Activated T-cell treated with anti-CD3 and anti-CD28 coated beads, Interleukin-2, amount 50 U/mL, for 1 hour (primary cell): ENCODE measurements at places on chromosomes 12 and 14.

DNA sequence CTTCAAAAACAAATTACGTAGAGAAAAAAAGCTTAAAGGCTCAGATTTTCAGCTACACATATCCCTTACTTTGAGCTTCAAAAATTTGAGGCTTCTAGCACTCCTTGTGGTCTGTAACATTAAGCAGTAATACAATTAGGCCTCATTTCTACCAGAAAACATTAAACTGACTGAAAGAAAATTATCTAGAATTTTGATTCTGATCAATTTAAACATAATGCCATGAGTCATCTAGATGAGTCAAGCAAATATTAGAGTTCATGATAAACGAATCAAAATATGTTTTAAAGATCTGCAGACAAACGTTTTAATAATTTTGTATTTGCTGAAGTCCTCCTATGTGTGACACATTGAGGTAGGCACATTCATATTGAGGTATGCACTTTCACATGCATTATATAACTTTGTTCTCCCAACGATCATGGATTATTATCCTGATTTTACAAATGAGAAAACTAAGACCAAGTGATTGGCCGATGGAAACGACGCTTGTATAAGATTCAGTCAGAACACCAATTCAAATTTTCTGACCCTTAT, 4.3 kb downstream of the OSBPL8 start:
- no peak for DNase-seq

DNA sequence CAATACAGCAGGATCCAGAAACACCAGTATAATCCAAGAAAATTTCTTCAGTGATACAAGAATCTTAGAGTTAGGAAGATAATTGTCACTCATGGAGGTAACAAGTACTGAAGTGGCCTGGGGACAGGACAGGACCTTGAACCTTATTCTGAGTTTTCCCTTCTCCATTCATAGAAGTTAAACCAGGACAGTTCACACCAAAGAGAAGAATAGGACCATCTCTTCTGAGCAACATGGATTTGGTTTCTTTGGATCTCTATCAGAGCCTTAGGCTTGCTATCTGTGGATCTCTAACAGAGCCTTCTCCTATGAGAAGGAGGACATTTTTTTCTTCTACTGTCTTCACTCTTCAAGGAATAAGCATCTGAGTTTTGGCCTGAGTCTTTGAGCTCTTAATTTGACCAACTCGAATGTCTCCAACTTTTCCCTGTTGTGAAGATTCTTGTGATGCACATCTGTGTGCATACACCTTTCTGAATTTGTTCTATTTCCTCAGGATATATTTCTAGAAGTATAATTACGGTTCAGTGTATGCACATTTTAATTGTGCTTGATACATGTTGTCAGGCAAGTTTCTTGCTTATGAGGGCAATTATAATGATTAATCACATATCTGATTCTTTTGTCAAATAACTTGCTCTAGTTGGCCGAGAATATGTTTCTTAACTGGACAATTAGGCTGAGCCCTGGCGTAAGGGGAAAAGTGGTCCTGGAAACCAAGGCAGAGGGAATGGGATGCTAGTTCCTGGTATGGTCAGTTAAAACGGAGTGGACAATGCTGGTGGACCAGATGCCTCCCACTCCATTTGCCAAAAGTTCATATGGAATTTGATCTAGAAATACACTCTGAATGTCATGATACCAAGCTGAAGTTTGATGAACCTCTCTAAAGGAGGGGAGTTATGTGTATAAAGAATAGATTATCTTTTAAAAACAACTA, 6.6 kb downstream of the KRT6A start:
- DNase-seq, result no peak

- DNase-seq, result no peak
These were observed 934 bp upstream of the TAPBPL start for GRCh38 chr12:6450869-6451347.

DNA sequence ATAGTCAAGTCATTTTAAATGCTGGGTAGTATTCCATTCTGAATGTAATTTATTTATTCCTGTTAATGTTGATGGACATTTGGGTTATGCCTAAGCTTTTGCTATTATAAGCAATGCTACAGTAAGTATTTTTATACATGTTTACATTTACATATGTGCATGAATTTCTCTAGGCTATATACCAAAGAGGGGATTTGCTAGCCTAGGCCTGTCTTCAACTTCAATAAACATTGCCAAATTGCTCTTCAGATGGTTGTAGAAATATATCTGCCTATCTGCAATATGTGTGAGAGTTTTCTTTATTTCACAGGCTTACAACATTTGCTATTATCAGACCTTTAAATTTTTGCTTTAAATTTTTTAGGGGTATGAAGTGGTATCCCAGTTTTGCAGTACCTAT, 87.0 kb downstream of the MIPOL1 start:
- no peak for DNase-seq

DNA sequence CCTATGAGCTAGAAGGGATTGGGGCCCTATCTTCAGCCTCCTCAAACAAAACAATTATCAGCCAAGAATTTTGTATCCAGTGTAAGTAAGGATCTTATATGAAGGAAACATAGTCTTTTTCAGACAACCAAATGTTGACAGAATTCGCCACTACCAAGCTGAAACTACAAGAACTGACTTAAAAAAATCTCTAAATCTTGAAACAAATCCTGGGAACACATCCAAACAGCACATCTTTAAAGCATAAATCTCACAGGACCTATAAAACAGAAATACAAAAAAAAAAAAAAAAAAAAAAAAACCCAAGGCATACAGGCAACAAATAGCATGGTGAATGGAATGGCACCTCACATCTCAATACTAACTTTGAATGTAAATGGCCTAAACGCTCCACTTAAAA, 41.3 kb upstream of the LMNTD1 start:
- DNase-seq, result no peak

DNA sequence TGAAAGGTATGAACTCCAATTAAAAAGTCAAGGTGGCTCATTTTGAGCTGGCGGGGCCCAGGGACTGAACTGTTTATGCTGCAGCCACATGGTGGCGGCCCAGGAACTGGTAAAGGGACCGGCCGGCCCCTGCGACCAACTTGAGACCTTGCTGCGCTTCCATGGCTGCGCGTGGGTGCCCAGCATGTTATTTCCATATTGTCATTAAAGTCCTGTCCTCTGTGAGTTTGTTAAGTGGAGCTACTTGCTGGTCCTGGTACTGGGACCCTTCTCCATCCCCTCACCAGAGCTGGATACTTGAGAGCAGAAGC, 62.3 kb downstream of the BEGAIN start:
- peak; percentile 37 for DNase-seq

DNA sequence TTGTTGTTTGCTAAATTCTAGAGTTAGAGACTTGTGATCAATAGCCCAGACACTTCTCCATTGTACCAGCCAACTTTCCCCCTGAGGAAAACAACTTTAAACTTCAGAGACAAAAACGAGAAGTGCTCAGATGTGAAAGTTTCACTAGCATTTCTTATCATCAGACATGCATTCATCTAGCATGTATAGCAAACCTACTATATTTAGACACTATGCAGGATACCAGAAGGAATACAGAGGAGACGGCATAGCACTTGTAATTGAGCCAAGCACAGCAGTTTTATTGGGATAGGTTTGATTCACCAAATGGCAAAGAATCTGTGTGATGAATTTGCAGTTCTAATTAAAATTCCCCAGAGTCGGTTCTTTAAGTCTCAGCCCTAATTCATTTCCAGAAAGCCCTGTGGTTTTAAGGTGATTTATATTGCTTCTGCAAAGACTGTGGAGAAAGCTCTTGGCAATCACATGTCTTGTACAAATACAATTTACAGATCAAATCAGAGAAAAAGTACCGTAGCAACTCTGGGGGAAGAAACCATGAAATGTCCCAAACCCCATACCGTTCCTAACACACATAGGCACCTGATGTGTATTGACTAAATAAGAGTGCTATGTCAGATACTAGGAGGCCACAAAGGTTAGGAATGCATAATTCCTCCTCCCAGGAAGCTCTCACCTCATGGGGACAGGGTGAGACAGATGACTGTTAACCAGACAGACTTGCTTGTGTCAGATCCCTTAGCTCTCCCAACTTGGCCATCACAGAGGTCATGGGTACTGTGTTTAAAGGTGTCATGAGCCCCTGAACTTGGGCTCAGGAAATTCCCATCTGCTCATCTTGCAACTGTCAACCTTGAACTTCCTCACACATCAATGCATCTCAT, 69.6 kb upstream of the KRAS start:
- DNase-seq, result no peak

DNA sequence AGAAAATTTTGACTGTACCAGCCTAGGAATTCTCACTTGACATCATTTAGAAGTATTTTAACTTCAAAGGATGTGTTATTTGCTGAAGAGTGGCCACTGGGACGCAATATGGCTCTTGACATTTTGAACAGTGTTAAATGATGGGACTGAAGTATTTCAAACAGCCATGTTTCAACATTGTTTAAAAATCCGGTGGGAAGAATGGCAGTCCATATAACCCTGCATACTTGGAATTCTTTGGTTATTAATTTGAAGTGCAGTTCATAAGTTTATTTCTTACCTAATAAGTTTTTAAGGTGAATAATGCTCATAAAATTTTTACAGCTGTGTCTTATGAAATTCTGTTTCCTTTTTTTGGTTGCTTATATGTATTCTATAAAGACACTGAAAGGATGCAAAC, 8.3 kb downstream of the TMTC2 start:
- DNase-seq, result no peak

DNA sequence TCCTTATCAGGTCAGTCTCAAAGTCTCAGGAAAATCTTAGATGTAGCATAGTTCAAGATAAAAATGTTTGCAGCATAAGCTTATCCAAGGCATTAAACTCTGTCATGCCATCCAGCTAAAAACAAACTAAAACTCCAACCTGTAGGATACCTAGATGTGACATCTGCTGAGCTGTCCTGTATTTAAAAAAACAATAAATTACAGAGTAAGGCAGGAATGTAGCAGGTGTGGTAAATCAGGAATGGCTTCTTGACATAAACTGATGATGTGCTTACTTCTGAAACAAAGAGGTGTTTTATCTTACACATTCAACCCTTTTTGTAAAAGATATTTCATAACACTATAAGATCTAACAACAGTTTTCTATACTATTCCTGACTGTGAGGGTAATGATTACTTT, 30.6 kb upstream of the DLGAP5 start:
- no peak for DNase-seq

GRCh38 chr14:63361790-63362189, 43.1 kb upstream of the GPHB5 start:
- DNase-seq, result no peak

GRCh38 chr14:58721723-58722122, 84.0 kb downstream of the DACT1 start:
- no peak for DNase-seq

DNA sequence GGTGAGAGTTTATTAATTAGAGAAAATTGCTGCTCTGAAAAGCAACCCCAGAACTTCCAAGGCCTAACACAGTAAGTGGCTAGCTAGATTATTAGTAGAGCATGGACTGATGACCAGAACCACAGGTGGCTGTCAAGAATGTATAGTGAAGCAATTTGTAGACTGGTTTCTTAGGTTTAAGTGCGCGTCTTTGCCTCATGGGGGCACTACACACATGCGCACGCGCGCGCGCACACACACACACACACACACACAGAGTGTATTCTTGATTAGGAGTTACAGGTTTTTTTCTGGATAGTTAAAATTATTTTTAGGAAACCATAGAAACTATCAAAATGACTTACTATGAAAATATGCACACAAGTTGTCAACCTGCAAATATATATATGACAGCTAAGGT, 66.5 kb downstream of the BHLHE41 start:
- no peak for DNase-seq
